ENCODE measurements at places on chromosomes 1 and 21. TPM values are rescaled to one million over a fixed set of nuclear protein-coding genes. Genes with fewer than 3 reads are reported as not detected.

RAB13 gene
- total RNA-seq, result 52.4 TPM

OR2T2 gene
- not detected for total RNA-seq

NID1 gene
- total RNA-seq, result 0.21 TPM

SRGAP2 gene
- total RNA-seq, result 38.9 TPM

TAS1R1 gene
- total RNA-seq, result not detected

LCE2B gene
- total RNA-seq, result not detected

GSTM5 gene
- total RNA-seq, result not detected

PEAR1 gene
- total RNA-seq, result not detected

ITLN2 gene
- 0.90 TPM for total RNA-seq
